ENCODE measurements at places on chromosomes 5 and 9. TPM values are rescaled to one million over a fixed set of nuclear protein-coding genes. Genes with fewer than 3 reads are reported as not detected.

Gene SLC34A3
- total RNA-seq: 0.07 TPM

Gene ATP10B
- total RNA-seq: not detected

Gene GAPT
- total RNA-seq: not detected

Gene CNTNAP3B
- total RNA-seq: 19.2 TPM

Gene SPINK13
- not detected for total RNA-seq

Gene ADAM19
- 14.4 TPM for total RNA-seq

Gene CDO1
- total RNA-seq: not detected

Gene MSX2
- 6.7 TPM for total RNA-seq

Gene LCN9
- total RNA-seq: not detected

Gene ARHGEF39
- 18.4 TPM for total RNA-seq

Gene QRFP
- total RNA-seq: not detected

Gene IFNA21
- total RNA-seq: not detected

Gene ANKRD31
- 0.05 TPM for total RNA-seq

Gene PCDHA8
- 0.10 TPM for total RNA-seq

Gene ANGPTL2
- not detected for total RNA-seq

Gene SCGB3A2
- total RNA-seq: not detected

Gene MAPKAP1
- 50.3 TPM for total RNA-seq

Gene ORM2
- not detected for total RNA-seq

Gene GRIA1
- not detected for total RNA-seq

Gene OLFM1
- 11.5 TPM for total RNA-seq

Gene EIF4EBP3
- 2.2 TPM for total RNA-seq

Gene ODF2
- total RNA-seq: 30.7 TPM

Gene PCDHA13
- 0.04 TPM for total RNA-seq

Gene FBXL7
- total RNA-seq: 1.6 TPM

Gene SLC6A19
- total RNA-seq: not detected

Gene RAPGEF6
- 7.1 TPM for total RNA-seq

Gene GDA
- total RNA-seq: 0.84 TPM

Gene DMRT3
- not detected for total RNA-seq

Gene NOTCH1
- 9.7 TPM for total RNA-seq

Gene PCSK1
- 0.56 TPM for total RNA-seq

Gene CER1
- total RNA-seq: not detected

Gene GNA14
- total RNA-seq: not detected

Gene TJP2
- total RNA-seq: 4.8 TPM

Gene LHX2
- total RNA-seq: 4.6 TPM

Gene REEP2
- 7.5 TPM for total RNA-seq

Gene B4GALT7
- total RNA-seq: 19.6 TPM

Gene PCDHGA6
- total RNA-seq: 0.39 TPM

Gene OMD
- total RNA-seq: not detected

Gene CLIC3
- 2.4 TPM for total RNA-seq

Gene WNT8A
- total RNA-seq: not detected

Gene CDKN2A
- total RNA-seq: not detected

Gene SKP1
- 656 TPM for total RNA-seq

Gene SCGB3A1
- not detected for total RNA-seq
